GM23248 (cell line): ENCODE measurements at places on chromosomes 4 and X.

GRCh38 chr4:39976945-39977488 is 694 bp downstream of the PDS5A start:
- peak; percentile 56 for DNase-seq

DNA sequence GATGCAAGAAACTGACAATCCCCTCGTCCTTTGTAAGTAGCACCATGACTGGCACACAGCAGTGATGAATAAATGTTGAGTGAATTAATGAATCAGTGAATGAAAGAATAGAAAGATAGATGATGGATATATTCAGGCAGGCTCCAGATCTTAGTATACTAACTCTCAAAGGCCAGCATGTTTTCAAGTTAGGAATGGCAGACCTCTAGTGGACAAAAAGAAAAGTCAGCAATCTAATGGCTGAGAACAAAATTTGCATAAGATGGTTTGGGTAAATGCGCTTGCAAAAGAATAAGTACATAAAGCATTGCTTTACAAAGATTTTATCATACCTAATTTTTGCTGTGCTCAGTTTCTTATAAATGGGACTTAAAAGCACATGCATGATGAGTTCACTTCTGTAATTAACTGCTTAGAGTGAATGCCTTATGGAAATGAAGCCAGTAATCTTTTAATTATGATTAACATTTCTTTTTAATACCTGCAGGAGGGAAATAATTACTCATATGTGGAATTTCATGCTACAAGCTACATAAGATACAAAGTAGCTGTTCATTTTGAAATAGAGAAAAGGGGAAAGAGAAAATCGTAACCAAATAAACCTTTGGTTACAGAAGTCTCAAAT is 126.9 kb upstream of the GPRIN3 start:
- DNase-seq = peak; percentile 70

DNA sequence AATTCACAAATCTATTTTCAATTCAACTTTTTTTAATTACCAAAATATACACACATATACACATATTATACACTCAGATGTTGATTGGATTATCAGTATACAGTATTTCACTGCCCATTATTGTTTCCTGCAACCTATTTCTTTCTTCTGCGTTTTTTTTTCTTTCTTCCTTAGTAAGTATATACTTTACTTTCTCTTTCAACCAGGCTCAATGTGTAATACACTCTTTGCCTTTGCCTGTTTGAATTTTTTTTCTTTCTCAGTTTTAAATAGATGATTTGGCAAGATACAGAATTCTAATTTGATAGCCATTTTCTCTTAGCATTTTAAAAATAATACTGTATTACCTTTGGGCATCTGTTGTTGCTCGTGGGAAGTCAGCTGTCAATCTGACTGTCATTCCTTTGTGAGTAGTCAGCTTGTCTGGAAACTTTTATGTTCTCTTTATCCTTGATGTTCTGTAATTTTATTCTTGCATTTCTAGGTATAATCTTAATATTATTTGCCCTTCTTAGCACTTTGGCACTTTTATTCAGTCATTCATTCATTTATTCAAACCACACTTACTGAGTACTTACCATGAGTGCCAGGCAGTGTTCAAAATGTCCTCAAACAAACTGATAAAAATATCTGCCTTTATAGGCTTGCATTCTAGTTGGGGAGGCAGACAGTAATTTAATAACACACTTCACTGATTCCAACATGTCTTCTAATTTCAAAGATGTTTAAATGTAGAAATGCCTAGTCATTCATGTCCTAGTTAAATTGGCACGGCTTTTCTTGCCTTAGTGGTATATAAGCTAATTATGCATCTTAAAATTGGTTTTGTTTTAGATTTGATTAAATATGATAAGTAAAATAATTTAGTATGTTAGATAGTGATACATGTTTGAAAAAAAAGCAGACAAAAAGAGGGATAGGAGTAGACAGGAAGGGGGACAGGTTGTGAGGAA is 3.7 kb downstream of the USP38 start:
- DNase-seq = peak; percentile 56

- peak; percentile 60 for DNase-seq
These were observed 161.0 kb upstream of the RASGEF1B start for GRCh38 chr4:81632581-81633299.

DNA sequence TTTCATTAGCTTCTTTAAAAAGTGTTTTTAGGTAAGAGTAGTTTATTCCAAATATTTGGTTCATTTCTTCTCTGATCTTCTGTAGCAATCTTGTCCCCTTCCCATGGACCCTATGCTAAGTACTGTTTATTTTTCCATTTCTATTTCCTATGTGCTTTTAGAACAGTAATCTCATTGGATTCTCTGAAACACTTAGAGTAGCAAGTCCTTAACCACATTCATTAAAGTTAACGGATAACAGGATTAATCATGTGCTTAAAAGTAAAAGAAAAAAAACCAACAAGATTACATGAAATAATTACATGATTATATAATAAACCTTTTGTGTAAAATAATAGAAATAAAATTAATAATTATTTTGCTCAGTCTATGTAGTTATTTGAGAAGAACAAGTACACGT is 929.7 kb downstream of the C4orf33 start:
- DNase-seq = no peak

- no peak for DNase-seq
These were observed 873.8 kb downstream of the GLUD2 start for GRCh38 chrX:121921258-121921657.

GRCh38 chrX:9844936-9845577 is 58.8 kb downstream of the SHROOM2 start:
- no peak for DNase-seq

DNA sequence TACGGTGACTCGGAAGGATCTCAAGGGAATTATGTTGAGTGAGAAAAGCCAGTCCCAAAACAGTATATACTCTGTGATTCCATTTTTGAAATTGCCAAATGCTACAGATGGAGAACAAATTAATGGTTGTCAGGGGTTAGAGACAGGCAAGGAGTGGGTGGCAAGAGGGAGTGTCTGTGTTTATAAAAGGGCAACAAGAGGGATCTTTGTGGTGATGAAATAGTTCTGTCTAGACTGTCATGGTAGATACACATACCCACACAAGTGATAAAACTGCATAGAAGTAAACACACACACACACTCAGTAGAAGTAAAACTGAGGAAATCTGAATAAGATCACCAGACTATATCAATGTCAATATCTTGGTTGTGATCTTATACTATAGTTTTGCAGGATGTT is 92.7 kb downstream of the CD99L2 start:
- DNase-seq = no peak

- DNase-seq = no peak
These were observed 441 bp upstream of the ARHGAP4 start for GRCh38 chrX:153926552-153926857.

DNA sequence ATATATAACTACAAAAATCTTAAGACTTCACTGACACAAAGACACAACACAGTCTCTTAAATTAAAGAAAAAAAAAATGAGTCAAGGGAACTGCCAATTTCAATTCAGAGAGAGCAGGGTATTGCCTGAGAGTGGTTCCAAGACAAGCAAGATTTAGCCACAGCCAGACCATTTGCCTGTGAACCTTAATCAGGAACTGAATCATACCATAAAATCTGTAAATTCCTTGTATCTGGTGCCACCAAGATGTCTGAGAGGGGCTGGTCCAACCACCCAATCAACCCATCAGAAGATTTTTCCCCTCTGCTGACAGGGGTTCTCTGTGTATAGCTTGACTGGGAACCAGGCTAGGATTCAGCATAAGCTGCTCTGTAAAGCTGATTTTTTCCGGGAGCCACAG is 159.2 kb downstream of the CPEB2 start:
- DNase-seq = no peak

DNA sequence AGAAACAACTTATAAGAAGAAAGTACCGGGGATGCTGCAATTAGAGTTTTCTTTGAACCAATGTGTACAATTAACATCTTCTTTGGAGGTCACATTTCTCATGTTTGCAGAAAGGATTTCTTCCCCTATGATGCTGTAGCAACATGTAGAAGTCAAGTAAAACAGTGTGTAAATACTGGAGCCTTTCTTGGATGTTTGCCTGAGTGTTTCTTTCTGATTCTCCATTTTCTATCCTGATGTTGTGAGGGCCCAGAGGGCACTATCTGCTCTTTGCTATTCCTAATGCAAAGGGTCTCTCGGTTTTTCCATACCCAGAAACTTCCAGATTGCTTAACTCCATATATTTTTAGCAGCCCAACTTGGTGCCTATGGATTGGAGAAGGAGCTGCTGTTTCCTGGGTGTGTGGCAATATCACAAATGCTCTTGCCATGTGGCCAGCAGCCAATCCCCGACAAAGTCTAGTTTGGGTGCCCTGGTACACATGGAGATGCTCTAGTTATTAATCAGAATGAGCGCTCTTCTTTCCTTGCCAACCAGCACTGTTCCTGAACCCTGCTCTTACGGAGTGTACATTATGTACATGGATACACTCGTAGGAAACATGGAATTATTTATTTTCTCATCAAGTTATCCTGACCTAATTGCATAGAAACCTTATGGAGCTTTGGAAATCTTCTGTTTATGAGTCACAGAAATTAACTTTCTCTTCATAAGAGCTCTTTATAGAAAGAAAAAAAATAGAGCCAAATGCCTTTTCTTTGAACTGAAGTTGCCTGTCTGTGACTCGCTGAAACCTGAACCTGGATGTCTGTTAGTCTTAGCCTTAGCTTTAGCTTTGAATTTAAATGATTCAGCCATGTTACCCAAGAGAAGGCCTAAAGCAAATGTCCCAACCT is 67.0 kb upstream of the GPC4 start:
- peak; percentile 64 for DNase-seq

- no peak for DNase-seq
These were observed 481.7 kb downstream of the NAF1 start for GRCh38 chr4:162684998-162685397.
